ENCODE measurements at places on chromosomes 4 and X.

GRCh38 chr4:183175631-183176232, 76.7 kb downstream of the WWC2 start:
- no peak for DNase-seq

DNA sequence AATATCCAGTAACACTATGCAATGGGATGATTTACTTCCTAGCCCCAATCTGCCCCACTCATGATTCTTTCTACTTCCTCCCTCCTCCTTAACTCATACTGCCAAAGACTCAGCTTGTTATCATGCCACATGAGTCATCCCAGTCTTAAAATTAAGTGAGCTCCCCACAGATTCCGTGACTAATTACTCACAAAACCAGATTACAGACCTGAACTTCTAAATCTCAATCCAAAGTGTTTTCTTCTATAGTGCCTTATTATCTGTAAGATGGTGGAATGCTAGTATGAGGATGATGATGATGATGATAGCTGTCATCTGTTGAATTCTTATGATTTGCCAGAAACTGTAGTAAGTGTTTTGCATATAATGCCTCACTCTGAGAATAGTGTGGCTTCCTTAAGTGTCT, 27.7 kb upstream of the GPC3 start:
- no peak for DNase-seq

DNA sequence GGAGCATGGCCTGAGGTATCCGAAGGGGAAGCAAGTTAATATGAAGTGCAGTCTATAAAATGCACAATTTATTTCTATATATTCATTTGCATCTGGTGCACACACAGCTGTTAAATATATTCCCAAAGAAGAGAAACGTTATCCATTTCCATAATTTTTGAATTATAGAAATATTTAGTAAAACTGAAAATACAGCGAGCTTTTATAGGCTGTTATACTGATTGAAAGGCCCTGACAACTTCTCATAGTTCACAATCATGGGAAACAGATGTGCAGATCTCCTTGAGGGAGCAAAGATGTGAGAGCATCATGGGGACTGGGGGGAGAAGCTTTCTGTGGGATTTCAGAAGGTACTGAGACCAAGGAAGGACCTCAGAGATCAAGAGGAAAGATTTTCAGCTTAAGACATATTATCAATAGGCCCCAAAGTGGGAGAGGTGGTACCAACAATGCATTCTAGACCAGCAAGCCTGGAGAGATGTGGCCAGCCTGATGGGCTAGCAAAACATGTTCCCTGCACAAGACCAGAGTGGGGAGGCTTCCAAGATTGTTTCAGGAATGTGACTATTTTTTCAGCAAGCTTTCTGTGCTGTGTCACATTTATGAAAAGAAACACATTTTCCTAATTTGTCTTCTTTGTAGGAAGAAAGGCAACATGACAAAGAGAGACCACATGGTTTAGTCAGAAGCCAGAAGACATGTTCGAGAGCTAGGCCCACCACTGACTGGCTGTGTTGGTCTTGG, 256.0 kb upstream of the SFRP2 start:
- DNase-seq = no peak

GRCh38 chr4:12118651-12119213, 690.0 kb upstream of the HS3ST1 start:
- peak; percentile 24 for DNase-seq

- no peak for DNase-seq
Measured at GRCh38 chr4:148850257-148850995, 408.2 kb upstream of the NR3C2 start.

- no peak for DNase-seq
Measured at GRCh38 chr4:98181809-98182208, 38.5 kb upstream of the STPG2 start.

DNA sequence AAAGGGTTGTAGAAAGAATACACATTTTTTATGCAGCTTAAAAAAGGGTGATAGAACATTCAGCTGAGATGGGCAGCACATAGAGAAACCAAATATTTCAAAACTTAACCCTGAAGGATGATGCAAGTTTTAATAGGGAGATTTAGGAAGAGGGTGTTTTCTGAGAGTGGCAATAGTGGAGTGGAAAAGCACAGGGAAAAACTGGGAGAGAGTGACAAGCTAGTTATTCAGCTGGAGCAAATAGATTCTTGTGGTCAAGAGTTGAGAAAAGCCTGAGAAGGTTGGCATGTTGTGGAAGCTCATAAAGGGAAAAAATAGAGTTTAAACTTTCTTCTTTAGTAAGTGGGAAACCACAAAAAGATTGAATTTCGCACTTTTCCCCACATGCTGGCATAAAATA, 359.6 kb upstream of the PITX2 start:
- no peak for DNase-seq

DNA sequence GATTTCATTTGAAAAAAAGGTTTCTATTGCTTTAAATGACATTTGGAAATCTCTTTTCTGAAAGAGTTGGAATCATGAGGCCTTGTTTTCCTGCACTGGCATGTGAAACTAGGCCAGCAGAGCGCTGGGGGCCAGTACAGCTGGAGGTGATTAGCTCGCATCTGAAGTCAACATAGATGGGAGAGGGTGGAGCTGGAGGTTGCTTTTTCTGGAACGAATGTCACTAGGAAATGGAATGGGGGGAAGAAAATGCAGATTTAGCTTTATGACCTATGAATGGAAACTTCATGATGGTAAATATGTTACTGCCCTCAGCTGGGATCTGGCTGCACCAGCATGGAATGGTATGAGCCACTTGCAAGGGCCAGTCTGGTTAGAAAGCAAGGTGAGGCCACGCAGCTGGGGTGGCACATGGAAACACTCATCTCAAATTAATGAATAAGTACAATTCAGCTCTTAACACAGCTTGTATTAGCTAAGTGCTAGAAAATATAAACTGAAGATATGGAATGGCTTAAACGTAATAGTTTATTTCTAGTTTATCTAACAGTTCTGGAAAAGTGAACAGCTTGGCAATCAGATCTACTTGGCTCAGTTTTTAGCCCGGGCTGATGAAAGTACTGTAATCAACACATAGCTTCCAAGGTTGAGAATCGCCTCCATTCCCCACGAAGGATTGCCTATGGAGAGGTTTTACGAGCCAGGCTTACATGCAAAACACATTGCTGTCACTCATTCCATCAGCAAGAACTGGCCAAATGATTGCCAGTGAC, 32.5 kb downstream of the SLC10A6 start:
- no peak for DNase-seq

DNA sequence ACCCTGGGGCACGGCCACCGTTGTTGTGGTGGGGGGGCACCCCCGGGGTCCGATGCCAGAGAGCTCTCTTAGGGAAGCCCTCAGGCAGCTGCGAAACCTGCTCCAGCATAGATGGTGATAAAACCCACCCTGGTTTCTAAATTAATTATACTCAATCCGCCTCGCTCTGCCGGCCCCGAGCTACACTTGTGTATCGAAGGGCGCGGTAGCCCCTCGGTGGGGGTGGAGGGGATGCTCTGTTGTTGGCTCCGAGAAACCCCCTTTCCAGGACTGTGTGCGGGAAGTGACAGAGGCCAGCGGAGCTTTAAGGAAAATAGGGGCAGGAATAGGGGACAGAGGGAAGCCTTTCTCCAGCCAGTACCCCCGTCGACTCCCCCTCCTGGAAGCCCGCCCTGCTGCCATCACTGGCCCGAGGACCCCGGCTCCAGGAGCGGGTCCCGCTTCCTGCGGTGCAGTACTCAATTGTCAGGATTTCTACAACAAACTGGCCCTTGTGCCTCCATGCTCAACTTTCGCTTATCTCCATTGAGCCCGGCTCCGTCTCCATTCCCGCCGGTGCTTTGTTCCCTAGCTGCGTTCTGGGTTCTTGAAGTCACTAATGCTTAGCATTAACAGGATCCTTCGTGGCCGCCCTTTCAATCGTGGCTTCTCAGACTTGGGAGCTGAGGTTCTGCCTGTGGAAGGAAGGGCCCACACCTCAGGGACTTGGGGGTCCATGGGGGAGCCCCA, 408.2 kb downstream of the BCOR start:
- DNase-seq = no peak

- DNase-seq = no peak
Measured at GRCh38 chr4:73080789-73081188, 11.3 kb upstream of the COX18 start.

GRCh38 chrX:42943051-42943974, 165.3 kb upstream of the PPP1R2C start:
- DNase-seq = no peak

GRCh38 chrX:133921764-133922389, 63.5 kb downstream of the GPC3 start:
- peak; percentile 20 for DNase-seq

DNA sequence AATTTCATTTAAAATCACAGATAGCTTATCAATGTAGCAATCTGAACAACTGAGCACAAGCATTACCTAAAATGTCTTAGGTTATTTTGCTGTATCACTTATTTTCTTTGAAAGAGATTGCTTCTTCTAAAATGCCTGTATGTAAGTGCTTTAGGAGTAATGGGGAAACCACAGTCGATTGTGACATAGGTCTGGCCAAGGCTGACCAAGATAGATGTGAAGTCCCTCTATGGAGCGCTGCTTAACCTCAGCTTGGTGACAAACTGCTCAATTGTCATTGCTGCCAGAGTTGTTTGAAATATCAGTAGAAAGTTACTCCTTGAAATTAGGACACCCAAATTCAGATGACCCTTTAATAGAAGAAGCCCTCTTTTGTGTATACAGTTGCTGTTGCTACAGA, 401.9 kb upstream of the NDST4 start:
- DNase-seq = no peak

- DNase-seq = no peak
Measured at GRCh38 chr4:151676301-151676700, 84.5 kb downstream of the GATB start.

DNA sequence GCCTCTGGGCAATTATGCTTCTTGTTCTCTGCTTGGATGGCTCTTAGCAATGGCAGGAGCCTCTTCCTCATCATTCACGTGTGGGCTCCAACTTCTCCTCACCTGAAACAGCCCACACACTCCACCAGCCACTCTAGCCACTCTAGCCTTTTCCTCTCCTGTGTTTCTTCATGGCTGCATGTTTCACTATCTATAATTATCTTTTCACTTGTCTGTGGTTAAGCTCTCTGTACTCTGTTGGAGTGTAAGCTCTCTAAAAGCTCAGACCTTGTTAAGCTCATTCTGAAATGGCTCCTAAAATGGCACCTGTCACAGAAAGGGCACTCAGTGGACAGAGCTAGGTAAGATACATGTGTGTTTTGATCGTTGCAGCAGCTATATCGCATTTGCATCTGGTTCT, 80.0 kb downstream of the SH3KBP1 start:
- DNase-seq = no peak

GRCh38 chr4:10593130-10593529, 91.4 kb downstream of the CLNK start:
- DNase-seq = no peak

GRCh38 chr4:174555789-174556630, 33.7 kb upstream of the HPGD start:
- no peak for DNase-seq

DNA sequence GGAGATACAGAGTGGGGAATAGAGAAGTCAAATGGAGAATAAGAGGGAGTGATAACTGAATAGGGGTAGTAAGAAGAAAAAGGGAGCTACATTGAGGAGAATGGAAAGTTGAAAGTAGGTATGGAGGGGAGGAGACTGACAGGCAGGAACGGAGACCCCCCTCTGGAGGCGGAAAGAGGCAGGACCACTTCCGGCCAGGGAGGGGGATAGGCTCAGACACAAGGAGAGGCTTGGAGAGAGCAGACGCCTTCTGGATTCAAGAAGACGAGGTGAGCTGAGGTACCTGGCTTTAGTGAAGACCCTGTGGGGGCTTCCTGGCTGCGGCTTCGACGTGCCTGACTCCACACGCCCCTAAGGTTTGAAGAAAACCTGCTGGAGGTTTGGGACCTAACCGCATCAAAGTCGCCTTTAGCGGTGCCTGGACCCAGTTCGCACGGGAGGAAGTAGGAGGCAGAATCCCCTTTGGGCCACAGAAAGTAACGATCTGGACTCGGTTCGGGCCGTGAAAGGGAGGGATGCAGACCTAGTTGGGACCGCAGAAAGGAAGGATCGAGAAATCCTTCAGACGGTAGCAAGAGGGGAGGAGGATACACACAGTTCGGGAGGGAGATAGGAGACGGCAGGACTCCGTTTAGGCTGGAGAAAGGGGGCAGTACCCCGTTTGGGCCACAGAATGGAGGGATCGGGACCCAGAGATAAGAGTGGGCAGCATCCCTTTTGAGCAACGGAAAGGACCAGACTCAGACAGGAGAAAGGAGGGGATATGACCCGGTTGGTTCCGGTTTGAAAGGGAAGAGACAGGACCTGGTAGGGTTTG, at the start of gene TRO:
Gene TRO (plus strand): TSS at position 215 of the 817 bp plus-strand sequence. CDS start 1,423 bp downstream, outside the sequence.
- DNase-seq = peak; percentile 7

DNA sequence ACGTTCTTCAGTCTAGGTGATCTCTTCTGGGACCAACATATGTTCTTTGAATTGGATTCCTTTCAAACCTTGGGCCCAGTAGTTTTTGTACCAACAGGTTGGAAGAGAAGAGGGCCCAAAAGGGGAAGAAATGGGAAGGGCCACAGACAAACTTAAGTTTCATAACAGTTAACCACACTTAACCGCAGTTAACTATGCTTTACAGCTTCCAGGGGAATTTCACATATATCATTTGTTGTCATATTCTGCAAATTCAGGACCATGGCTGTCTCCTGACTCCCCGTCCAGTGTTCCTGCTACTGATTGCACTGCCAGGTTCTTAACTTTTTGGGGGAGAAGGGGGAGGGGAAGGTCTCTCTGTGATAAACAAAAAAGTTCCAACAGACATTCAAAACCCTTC, 34.6 kb downstream of the RTL5 start:
- no peak for DNase-seq

DNA sequence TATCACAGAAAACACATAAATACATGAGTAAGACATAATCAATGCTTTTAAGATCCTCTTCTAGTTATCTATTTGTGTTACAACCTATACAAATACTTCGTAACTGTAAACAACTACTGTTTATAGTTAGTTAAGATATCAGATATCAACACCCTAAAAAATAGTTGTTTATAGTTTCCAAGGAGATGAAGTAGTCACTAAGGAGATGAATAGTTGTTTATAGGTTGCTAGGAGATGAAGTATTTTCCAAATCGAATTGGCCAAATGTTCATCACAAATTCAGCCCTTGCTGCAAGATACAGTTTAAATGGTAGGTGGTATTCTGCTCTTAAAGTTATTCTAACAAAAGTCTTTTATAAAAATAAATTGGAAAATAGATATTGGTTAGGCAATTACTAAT, 618.2 kb upstream of the PCDH10 start:
- DNase-seq = peak; percentile 63

GRCh38 chr4:1044469-1045192, 33.2 kb downstream of the FGFRL1 start:
- DNase-seq = no peak

- DNase-seq = no peak
Measured at GRCh38 chr4:10083861-10084641, 32.5 kb downstream of the WDR1 start.

DNA sequence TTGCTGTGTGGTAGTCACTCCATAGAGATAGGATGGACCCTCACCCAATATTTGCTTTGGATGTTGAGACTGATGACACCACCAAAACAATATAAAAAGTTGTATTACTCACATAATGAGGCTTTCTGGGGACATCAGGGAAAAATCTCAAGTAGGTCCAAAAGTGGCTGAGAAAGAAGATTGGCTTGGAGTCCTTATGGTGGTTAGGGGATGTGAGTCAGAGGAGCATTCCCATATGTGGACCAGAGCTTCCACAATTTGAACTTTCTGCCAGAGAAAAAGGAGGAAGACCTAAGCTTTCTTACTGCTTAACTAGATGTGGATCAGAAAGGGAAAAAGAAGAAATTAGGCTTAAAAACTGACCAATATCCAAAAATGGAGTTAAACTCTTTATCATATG, 460.5 kb downstream of the SH3BGRL start:
- DNase-seq = no peak

GRCh38 chr4:118373614-118374255, 20.9 kb upstream of the PRSS12 start:
- DNase-seq = no peak
